ENCODE measurements at places on chromosomes 1 and 21.

GRCh38 chr1:46422261-46422871, 28.2 kb downstream of the FAAH start:
- no peak for DNase-seq

DNA sequence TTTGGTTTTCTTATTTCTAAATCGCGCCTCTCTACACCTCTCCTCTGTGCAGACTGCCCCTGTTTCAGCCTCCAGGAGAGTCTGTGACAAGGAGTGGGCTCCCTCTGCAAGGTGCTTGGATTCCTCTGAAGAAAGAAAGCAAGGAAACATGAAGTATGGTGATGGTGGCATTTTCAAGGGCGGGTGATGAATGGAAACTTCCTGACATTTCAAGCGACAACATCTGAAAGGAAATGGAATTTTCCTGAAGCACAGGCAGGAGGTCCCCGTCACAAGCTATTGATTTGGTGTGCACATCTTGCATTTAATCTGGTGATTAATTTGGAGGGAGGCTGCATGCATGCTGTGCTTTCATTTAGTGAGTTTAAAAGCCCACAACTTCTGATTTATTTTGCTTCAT, 164.6 kb upstream of the FGGY start:
- DNase-seq, result no peak

GRCh38 chr1:247857069-247857984, at the start of gene TRIM58:
TSS of gene TRIM58 (plus strand) at chr1:247857187. CDS start at chr1:247857247, 60 bp downstream.
- DNase-seq, result no peak

DNA sequence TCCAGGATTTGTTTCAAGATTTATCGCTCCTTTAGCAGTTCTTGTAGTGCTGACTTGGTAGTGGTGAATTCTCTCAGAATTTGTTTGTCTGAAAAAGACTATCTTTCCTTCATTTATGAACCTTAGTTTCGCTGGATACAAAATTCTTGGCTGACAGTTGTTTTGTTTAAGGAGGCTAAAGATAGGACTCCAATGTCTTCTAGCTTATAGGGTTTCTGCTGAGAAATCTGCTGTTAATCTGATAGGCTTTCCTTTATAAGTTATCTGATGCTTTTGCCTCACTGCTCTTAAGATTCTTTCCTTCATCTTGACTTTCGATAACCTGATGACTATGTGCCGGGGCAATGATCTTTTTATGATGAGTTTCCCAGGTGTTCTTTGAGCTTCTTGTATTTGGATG, 28.9 kb downstream of the RPAP2 start:
- no peak for DNase-seq
